NCI-H460 (cell line): ENCODE measurements at places on chromosomes 2 and 18.

GRCh38 chr2:46683541-46683940 lies 204.2 kb downstream of the TMEM247 start:
- DNase-seq: no peak

DNA sequence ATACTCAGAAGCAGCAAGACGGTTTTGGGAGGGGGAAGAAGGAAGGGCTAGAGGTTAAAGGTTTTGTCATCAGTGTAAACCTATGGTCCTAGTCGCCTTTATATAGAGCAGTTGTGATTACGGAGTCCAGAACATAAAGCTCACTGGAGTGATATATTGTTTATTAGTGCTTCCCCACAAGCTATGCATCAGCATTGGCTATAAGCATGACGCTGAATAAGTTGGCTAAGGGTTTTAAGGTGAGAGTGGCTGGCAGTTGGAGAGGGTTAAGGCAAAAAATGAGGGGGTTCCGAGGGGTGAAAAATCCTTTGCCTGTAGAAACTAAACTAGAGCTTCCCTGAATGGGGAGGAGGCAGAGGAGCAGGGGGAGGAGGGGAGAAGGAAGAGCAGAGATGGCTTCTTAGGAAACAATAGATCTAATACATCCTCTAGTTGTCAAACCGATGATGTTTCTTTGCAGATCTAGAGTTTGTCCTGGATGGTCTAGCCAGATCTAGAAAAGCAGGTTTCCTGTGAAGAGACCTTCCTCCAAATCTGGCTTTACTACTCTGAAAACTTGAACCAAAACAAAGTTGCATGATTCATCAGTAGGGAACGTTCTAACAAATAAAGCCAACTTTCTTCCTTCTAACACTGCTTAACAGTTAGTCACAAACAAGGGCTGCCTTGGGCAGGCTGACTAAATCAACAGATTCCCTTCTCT lies 2.5 kb downstream of the KLF7 start:
- DNase-seq: peak; percentile 27

DNA sequence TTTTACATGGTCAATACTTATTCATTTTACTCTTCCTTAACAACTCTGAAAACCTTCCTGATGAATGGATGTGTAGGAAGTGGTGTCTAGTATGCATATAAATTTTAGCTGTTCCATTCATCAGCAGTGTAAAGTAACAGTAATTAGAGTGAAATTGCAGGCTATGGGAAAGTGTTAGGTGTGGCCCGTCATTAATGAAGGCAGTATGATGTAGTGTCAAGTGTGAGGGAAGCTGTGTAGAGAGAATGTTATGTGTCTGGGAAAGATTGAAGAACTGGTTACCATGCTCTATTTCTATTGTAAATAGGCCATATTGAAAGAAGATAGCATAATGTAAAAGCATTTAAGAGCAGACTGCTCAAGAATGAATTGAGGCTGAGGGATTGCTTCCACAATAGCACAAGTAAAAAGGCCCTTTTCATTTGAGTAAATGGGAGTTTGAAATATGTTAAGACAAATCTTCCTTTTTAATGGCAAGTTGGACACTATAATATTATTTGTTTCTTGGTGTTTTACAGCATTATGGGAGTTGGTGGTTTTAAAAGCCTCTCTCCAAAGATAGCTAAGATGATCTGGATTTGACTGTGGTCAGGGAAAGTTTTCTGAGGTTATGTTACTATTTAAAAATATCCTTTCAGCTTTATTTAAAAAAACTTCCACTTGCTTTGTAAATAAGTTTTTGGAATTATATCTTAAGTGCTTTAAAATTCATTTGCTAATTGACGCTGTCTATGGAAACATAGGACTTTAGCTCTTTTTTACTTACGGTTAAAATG lies 401.0 kb upstream of the ZEB2 start:
- DNase-seq: no peak

GRCh38 chr2:65671670-65672242 lies 239.4 kb upstream of the SPRED2 start:
- no peak for DNase-seq

GRCh38 chr2:50875561-50875960 lies 156.4 kb downstream of the NRXN1 start:
- DNase-seq: no peak

- DNase-seq: no peak
Observed at GRCh38 chr2:143635936-143636335, 506.7 kb downstream of the ARHGAP15 start.

DNA sequence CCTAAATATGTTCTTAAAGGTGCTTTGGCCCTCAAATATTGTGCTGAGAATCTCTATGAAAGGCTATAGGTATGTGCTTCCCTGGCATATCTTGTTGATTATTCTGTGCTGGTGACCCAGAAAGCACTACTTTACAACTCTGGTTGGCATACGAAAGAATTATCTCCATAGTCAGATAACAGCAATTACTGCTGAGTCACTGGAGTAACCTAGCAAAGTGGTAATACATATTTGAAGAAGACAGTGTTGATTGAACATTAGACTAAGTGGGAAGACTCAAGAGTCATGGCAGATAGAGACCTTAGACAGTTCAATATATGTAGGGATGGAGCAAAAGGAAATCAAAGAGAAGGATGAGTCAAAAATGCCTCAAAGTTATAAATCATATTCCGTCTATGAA lies 1978.5 kb upstream of the LRRTM1 start:
- DNase-seq: no peak

- DNase-seq: no peak
Observed at GRCh38 chr2:80068038-80068731, 236.4 kb downstream of the LRRTM1 start.

- DNase-seq: no peak
Observed at GRCh38 chr2:60992985-60993392, 24.5 kb upstream of the PEX13 start.

DNA sequence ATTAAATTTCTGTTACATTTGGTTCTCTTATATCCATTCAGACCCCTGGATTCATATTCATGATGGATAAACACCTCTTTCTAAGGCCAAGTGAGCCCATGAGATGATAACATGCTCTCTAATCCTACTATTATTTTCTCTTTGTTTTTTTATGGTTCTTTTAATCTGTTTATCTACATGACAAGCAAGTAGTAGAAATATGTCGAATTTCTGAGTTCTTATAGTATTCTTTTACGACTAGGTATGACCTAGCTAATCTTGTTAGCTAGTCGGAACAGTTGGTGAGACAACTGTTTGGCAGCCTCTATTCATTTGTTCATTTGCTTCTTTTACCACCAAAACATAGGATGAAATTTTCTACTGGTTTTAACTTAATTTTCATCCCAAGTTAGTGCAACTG lies 98.1 kb upstream of the SCG2 start:
- DNase-seq: no peak

DNA sequence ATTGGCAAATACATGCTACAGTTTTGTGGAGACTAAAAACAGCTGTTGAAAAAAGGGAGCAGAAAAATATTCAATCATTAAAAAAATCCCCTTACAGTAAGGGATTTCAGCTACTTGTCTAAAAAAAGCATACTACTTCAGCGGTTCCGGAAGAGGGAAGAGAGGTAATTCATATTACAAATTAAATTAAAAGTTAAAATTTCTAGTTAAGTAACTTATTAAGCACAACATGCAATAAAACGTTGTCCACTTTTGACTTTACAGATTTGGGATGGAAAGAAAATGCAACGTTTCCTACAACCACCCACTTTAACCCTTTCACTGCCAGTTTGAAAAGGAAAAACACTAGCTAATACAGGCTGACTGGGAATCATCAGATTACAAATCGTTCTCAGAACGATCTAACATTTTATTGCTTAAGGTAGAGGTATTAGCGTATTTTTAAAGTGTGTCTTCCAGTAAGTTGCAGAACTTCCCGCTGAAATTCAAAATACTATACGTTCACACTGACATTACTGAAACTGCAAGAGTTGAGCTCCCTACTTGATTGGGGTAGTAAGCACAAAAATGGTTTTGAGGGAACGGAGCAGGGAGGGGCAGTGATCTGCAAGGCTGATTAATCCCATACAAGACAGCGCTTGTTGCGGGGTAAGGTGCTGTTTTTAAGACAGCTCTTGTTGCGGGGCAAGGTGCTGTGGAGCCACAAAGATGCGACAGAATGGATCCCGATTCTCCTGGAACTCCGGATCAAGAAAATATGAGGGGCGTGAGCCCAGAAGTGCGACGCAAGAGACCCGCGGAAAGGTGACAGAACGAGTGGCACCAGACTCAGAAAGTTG lies 743 bp downstream of the HADHA start:
- no peak for DNase-seq

DNA sequence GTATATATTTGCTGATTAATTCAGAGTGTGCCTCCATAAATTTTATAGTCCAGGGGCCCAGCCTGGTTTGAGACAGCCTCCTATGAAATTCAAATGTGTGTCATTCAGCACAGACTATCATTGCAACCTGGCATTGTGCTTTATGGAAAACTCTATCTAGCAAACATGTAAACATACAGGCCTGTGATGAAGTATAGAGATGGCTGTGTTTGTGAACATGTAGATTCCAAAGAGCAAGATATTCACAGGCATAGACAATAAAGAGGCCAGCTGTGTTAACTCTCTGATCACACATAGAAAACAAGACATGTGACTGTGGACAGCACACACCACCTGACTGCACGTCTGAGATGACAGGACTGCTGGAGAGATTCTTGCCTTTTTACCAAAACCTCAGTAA lies 297.9 kb downstream of the EN1 start:
- no peak for DNase-seq

DNA sequence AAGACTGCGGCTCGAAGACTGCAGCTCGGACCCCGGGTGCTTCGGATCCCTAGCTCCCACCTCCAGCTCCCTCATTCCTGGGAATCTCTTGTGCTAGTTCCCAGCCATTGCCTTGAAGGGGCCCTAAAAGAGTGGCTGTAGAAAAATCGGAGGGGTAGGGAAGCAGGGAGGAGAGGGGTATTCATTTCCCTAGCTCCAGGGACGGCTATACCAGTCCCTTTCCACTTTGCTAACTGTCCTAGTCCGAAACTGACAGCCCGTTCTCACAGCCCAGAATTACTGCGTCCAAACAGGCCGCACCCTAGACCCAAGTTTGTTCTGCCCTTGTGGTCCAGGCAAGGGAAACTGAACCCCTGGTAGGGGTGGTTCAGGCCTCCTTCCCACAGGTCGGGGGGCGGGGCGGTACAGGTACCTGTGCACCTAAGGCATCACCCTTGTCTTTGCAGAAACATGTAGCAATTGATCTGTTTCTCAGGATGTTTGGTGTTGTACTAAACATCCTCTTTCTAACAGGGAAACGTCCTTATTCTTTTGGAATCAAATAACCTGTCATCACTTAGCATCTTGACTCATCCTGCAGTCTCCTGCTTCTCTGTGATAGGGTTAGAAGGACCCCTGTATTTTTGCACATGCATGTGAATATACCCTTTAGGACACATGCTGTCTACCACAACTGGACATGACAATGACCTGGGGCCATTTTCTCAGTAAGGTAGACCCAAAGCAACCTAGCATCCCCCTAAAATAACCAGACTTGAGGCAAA lies 4.0 kb downstream of the EMX1 start:
- DNase-seq: no peak

- no peak for DNase-seq
Observed at GRCh38 chr2:181420259-181421130, 36.7 kb upstream of the ITGA4 start.

GRCh38 chr2:56217106-56217505 lies 33.3 kb downstream of the CCDC85A start:
- no peak for DNase-seq

- no peak for DNase-seq
Observed at GRCh38 chr2:1744151-1744445, 217 bp downstream of the PXDN start.
